ENCODE measurements at places on chromosomes 2 and 18. TPM values are rescaled to one million over a fixed set of nuclear protein-coding genes. Genes with fewer than 3 reads are reported as not detected.

The TTR gene
- total RNA-seq = not detected

The LIMS3 gene
- total RNA-seq = 3.9 TPM

The PSTPIP2 gene
- total RNA-seq = 2.8 TPM

The LOXHD1 gene
- total RNA-seq = not detected

The MBOAT2 gene
- total RNA-seq = 87.4 TPM

The CRACDL gene
- total RNA-seq = not detected

The PLGLB1 gene
- 0.38 TPM for total RNA-seq

The KLF7 gene
- total RNA-seq = 43.0 TPM

The NDUFV2 gene
- 80.7 TPM for total RNA-seq

The CNGA3 gene
- total RNA-seq = 0.51 TPM

The CIB4 gene
- not detected for total RNA-seq

The PFN4 gene
- not detected for total RNA-seq

The ACTR1B gene
- total RNA-seq = 63.6 TPM

The BIN1 gene
- 33.1 TPM for total RNA-seq

The MAP2 gene
- total RNA-seq = 7.6 TPM

The ITPRIPL1 gene
- 0.25 TPM for total RNA-seq

The ARHGAP28 gene
- total RNA-seq = 0.63 TPM

The GATA6 gene
- 17.6 TPM for total RNA-seq

The EFR3B gene
- 0.76 TPM for total RNA-seq

The CCL20 gene
- not detected for total RNA-seq

The PDCD1 gene
- total RNA-seq = not detected

The MROH2A gene
- not detected for total RNA-seq

The DNER gene
- total RNA-seq = 0.65 TPM

The RGPD4 gene
- total RNA-seq = not detected

The MAP3K19 gene
- not detected for total RNA-seq

The CDCA7 gene
- 3.0 TPM for total RNA-seq

The CNTNAP5 gene
- total RNA-seq = not detected

The GYPC gene
- 42.6 TPM for total RNA-seq

The GAREM1 gene
- total RNA-seq = 1.2 TPM

The ANKRD36B gene
- total RNA-seq = 15.7 TPM

The SERPINB13 gene
- not detected for total RNA-seq

The TET3 gene
- total RNA-seq = 2.9 TPM

The RAPH1 gene
- 144 TPM for total RNA-seq

The BCL2 gene
- total RNA-seq = 1.5 TPM

The RESP18 gene
- not detected for total RNA-seq

The EMILIN1 gene
- 229 TPM for total RNA-seq

The TRIM43 gene
- total RNA-seq = not detected

The RAB17 gene
- 1.7 TPM for total RNA-seq

The CBLN2 gene
- total RNA-seq = not detected

The SPEG gene
- 32.1 TPM for total RNA-seq

The SAG gene
- total RNA-seq = not detected

The KYNU gene
- total RNA-seq = under 0.01 TPM

The TMEM178A gene
- 0.32 TPM for total RNA-seq

The OXER1 gene
- not detected for total RNA-seq

The MYL1 gene
- total RNA-seq = not detected

The SH2D6 gene
- not detected for total RNA-seq

The CCDC148 gene
- 0.13 TPM for total RNA-seq

The ELAC1 gene
- total RNA-seq = 4.8 TPM
